ENCODE measurements at places on chromosomes 1 and 21.

DNA sequence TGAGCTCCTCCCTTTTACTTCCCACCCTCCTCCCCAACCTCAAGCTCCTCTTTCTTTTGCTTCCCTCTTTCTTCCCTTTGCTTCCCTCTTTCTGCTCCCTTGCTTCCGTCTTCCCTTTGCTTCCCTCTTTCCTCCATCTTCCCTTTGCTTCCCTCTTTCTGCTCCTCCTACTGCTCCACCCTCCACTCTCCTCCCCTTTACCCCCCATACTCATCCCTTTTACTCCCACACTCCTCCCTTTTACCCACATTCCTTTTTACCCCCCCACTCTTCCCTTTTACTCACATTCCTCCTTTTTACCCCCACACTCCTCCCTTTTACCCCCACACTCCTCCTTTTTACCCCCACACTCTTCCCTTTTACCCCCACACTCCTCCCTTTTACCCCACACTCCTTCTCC, 30.2 kb downstream of the PGBD5 start:
- no peak for DNase-seq

DNA sequence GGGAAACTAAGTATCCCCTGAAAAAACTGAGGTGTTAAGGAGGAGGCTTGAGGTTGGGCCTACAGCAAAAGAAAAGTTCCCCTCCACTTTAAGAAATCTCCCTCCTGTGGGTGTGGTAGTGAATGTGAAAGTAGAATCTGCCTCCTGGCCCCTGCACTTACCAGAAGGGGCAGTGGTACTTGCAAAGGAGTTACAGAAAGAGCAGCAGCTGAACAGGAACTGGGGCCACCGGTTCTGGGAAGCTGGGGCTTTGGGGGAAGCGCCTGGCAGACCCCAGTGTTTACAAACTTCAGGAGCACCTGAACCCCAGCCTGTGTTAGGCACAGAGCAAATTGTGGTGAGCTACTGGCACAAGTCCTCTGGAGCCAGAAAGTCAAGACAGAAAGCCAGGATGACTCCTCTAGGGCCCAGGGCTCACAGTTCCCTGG, 250.2 kb upstream of the FGGY start:
- no peak for DNase-seq

DNA sequence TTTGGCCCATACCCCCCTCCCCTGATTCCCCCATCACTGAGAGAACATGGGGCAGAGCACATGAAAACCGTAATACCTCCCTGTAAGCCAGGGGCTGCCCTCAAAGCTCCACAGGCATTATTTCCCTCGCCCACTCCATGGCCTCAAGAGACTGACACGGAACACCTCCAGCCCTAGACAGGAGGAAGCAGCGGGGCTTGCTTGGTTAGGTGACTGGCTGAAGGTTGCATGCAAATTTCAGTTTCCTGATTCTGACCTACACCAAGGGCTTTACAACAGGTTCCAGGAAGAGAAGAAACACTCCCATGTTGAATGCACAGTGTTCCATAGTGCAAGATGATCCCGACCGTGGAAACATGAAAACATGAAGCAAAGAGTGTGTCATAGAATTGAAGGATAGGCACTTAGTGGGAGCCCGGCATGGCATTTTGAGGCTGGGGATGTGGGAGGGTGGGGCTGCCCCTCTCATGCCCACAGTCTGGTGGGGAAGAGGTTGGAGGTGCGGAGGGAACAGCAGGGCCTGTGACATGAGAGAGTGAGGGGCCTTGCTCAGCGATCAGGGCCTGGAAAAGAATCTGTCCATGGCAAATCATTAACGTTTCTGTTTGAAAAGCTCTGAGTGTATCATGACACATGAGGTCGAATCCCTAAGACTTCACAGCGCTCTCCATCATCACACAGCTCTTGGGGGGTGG, 33.5 kb downstream of the GPR137B start:
- DNase-seq, result no peak

- no peak for DNase-seq
Measured at GRCh38 chr1:66360285-66360724, 173.6 kb upstream of the SGIP1 start.

- peak; percentile 3 for DNase-seq
Measured at GRCh38 chr1:226912587-226913176, 27.4 kb upstream of the COQ8A start.

DNA sequence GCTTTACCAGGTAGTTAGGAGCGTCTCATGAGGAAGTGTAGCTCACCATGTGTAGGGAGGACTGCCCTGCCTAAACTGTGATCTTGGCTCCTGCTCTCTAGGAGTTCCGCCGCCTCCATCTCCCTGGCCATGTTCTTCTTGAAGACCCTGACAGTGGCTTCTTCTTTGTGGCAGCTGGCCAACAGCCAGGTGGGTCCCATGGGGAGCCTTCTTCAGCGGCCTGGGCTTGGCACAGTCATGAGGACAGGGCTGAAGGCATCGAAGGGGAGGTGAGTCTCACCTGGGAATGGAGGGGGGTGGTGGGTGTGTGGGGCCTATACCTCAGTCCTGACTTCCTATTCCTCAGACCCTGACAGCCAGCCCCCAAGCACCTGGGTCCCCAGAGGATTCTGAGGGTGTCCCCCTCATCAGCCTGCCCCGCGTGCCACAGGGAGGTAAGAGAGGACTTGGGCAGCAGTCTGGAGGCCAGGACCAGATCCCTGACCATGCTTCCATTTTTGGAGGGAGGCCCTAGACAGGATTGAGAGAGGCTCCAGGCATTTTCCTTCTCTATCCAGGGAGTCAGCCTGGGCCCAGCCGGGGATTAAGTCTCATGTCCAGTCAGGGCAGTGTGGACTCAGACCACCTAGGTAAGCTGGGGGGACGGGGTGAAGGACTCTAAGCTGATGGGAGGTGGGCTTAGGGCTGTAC, 21.4 kb downstream of the HYI start:
- no peak for DNase-seq

DNA sequence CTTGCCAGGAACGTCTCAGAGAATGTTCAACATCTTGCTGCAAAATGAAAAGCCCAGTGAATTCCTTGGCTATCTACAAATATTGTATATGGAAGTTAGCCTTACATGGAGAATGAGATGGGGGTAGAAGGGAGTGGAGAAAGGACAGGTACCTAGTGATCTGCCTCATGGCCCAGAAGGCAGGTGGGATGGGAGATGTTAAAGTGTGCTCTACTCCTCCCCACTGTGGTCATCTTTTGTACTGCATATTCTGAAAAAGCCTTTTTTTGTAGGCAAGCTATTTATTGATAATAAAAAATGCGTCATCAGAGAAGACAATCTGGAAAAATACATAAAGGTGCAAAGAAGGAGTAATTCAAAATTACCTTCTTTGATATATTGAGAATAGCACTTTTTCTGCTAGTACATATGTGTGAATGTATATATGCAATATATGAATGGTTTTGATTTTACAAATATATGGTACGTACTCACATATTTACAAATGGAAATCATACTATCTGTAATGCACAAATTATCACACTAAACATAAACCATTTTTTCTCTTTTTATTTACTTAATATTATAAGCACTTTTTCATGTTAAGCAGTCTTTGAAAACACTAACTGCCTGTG, 19.1 kb upstream of the SLC5A9 start:
- peak; percentile 85 for DNase-seq

GRCh38 chr1:159798893-159799292, 3.3 kb upstream of the FCRL6 start:
- peak; percentile 57 for DNase-seq

DNA sequence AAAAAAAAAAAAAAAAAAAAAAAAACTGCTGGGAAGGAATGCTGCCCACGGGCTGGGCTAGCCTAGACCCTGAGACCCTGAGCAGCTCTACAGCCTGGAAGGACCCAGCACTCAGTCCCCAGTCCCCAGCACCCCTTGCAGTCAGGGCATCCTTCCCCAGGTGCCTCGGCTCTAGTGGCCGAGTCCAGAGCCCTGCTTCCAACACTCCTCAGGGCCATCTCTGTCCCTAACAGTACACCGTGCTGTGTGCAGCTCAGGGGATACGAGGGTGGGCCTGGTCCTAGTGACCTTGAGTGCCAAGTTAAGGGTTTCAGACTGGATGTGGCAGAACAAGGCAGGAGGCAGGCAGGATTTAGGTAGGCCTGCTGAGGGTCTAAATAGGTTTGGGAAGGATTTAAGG, 50.2 kb upstream of the LRP8 start:
- no peak for DNase-seq

- DNase-seq, result peak; percentile 24
Measured at GRCh38 chr1:162873671-162874666, 13.0 kb upstream of the CCDC190 start.

DNA sequence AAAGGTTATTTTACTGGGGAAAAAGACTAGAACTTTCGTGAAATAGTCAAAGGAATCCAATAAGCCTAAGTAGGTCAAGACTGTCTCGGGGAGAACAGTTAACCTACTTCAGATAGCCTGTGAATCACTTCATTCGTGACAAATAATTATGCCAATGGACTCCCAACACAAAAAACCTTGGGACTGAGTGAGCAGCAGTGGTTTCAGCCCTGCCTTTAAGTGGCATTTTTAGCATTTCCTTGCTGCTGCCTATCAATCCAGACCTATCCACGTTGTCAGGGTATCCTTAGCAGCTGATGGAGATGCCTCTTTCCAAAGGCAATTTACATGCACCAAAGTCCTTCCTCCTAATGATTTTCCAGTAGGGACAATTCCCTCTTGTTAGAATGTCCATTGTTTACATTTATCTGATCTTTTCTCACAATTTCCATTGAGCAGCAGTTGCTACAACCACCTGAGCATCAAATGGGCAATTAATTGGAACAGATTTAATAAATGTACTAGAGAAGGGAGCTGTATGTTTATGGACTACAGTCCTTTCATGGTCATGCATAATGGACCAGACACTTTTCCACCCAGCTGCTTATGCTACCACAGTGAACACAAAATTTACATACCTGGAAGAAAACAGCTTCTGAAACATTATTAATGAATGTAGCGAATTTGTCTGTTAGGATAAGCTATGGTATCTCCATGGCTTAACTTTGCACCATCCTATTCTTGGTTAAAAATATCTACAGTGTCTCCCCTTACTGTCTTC, 75.8 kb downstream of the TM2D1 start:
- no peak for DNase-seq

DNA sequence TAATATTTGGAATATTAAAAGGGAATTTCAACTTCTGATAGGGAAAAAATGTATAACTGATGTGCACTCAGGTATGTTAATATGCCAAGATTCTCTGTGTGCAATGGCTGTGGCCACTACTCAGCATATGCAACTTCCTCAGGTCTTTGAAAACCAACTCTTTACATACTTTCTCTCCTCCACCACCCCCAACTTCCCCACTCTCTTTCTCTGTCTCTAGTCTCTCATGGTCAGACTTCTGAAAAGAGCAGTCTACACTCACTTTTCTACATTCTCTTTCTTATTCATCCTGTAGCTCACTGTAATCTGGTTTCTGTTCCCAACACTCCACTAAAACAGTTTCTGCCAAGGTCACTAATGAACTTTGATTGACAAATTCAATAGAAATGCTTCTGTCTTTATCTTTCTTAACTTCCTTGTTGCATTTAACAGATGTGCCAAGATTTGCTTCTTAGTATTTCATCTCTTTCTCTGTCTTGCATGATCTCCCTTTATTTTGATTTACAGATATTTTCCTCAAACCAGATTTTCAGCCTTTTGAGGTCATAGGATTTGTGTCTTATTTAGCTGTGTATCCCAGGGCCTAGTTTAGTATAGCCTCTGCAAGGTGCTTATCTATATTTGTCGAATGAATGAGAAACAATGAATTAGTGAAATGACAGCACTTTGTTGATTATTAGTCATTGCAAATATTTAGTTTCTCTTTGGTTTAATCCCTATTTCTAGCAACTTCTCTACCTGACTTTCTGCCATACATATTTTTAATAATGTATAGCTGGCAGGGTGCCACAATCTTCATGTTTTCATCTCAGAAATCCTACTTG, 168.9 kb downstream of the LMO4 start:
- no peak for DNase-seq

DNA sequence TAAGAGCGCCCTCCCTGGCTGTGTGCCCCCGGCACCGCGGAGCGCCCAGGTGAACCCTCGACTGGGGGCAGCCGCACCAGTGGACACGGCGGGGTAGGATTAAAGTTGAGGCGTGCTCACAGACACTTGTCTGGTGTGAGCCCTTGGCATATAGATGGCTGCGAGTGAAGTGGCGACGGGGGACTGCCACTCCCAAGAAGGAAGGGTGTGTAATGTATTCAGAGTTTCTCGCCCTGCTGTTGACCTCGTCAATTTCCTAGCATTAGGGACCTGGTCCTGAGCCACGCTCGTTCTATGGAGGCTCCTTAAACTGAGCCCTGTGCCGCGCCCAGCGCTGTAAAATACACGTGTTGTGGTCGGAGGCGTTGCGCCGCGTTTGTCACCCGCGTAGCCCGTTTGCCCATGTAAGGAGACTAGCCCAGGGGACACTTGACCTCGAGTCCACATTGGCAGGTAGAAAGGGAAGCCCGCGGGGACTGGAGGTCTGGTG, 554 bp downstream of the EVA1C start:
- no peak for DNase-seq

DNA sequence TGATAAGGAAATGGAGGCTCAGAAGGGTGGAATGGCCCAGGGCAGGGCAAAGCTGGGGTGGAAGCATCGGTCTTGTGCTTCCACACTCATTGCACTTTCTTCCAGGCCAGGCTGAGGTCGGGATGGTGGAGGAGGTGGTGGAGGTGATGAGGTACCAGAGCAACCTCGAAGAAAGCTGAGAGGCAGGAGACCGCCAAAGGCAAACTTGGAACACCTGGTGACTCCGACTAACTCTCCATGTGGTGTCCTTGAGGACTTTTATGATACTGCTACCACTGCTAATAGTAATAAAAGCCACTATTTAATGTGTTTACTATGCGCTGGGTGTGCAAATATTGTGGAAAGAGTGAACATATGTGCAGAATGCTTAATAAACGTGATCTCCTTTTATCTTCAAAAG, 16.9 kb upstream of the BTG2 start:
- no peak for DNase-seq

- DNase-seq, result no peak
Measured at GRCh38 chr1:53062708-53063591, 937 bp downstream of the PODN start.

DNA sequence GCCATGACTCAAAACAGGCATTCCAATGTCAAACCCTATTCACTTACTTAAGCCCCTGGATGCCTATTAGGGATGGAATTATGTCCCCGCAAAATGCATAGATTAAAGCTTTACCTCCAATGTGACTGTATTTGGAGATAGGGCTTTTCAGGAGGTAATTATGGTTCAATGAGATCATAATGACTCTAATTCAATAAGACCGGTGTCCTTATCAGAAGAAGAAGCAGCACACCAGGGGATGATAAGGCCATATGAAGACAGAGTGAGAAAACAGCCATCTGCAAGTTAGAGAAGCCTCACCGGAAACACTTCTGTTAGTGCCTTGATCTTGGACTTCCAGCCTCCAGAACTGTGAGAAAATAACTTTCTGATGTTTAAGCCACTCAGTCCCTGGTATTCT, 1131.8 kb upstream of the TMPRSS15 start:
- no peak for DNase-seq

- DNase-seq, result no peak
Measured at GRCh38 chr1:164619006-164619784, 60.2 kb downstream of the PBX1 start.
